ENCODE measurements at places on chromosomes 12 and 14. TPM values are rescaled to one million over a fixed set of nuclear protein-coding genes. Genes with fewer than 3 reads are reported as not detected.

ERO1A gene
- 56.2 TPM for total RNA-seq

SELPLG gene
- total RNA-seq: 0.97 TPM

TAS2R19 gene
- total RNA-seq: not detected

DPF3 gene
- total RNA-seq: 0.13 TPM

TAS2R43 gene
- total RNA-seq: not detected

CELA1 gene
- total RNA-seq: not detected

RGS6 gene
- total RNA-seq: not detected

RNASE3 gene
- not detected for total RNA-seq

KCNA5 gene
- not detected for total RNA-seq
